ENCODE measurements at places on chromosomes 2 and 18.

DNA sequence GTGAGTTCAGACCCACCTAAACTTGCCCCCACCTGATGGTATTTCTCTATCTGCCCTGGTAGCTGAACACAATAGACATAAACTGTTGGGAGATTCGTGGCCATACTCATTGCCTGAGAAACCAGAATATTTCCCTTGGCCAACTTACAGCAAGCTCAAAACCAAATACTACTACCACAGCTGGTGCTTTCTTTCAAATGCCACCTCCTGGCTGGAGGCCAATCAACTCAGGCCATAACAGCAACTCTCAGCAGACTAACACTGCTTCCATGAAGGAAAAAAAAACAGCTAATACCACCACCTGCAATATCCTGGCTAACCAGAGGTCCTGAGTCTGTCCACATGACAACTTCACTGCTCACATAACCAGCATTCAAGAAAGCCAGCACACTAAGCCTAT, 373.1 kb downstream of the CMPK2 start:
- DNase-seq: no peak

DNA sequence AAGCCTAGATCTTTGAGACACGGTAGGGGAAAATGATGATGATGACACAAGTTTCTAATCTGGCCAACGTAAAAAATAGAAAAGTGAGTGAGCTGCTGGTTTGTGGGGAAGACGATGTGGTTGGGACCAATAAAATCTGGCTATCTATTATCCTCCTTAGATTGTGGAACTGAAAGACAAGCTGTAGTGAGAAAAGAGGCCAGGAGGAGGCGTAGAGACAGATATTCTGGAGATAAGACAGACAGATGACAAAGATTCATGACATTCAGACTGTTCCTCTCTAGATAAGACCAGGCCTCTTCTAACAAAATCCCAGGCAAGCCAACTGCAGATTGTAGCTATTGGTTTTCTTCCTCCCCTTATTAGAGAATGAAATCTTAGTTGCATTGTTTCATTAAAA, 376.3 kb upstream of the UBE2E3 start:
- DNase-seq: no peak

DNA sequence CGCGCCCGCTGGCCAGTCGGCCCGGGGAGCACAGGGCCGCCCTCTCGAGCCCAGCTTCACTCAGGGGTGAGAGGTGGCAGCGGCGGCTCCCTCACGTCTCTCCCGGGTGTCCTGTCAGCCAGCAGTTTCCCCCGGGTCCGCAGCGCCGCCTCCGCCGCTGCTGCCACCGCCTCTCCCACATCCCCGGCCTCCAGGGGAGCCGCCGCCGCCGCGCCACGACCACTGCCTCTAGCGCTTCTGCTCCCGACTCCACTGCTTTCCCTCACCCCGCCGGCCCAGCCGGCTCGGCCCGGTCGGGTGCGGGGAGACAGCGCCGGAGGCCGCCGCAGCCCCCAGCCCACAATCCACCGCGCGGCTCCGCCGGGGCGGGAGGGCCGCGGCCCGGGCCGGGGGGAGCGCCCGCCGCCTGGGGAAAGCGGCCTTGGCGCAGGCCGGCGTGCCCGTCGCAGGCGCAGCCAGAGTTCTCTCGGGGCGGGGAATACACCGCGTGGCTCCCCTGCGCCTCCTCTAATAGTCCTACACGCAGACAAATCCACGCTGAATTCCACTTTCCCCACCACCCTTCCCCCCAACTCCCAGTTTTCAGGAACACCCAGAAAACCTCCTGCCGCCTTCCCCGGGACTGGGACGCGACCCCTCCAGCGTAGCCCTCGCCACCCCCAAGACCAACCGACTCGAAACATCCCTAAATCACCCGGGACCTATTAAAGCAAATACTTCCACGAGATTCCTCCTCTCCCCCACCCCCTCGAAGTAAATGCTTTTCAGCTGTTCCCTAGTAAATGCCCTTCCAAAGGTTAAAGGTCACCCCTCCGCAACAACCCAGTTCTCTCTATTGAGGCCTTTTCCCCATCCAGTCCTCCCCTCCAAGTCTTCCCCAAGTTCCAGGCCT, at the start of gene VPS54:
Gene VPS54 (minus strand): TSS at position 346 of the 892 bp plus-strand sequence. CDS start 35,429 bp downstream, outside the sequence.
- DNase-seq: peak; percentile 28

- no peak for DNase-seq
Observed at GRCh38 chr18:2207294-2207693, 364.0 kb downstream of the METTL4 start.

GRCh38 chr2:236512902-236513435, 56.7 kb upstream of the ACKR3 start:
- peak; percentile 39 for DNase-seq

GRCh38 chr2:205930209-205930608, 155.8 kb downstream of the INO80D start:
- DNase-seq: no peak

- DNase-seq: no peak
Observed at GRCh38 chr2:107712857-107713256, 113.8 kb upstream of the RGPD4 start.

- DNase-seq: no peak
Observed at GRCh38 chr18:57589161-57589560, 2.7 kb upstream of the FECH start.

- DNase-seq: no peak
Observed at GRCh38 chr2:174333017-174333371, 1.8 kb upstream of the SP9 start.

- DNase-seq: no peak
Observed at GRCh38 chr2:109125593-109126500, 3.2 kb upstream of the SH3RF3 start.
